ENCODE measurements at places on chromosomes 1 and 21. TPM values are rescaled to one million over a fixed set of nuclear protein-coding genes. Genes with fewer than 3 reads are reported as not detected.

The PBX1 gene
- polyA plus RNA-seq, result not detected

The TRIM46 gene
- not detected for polyA plus RNA-seq

DNA sequence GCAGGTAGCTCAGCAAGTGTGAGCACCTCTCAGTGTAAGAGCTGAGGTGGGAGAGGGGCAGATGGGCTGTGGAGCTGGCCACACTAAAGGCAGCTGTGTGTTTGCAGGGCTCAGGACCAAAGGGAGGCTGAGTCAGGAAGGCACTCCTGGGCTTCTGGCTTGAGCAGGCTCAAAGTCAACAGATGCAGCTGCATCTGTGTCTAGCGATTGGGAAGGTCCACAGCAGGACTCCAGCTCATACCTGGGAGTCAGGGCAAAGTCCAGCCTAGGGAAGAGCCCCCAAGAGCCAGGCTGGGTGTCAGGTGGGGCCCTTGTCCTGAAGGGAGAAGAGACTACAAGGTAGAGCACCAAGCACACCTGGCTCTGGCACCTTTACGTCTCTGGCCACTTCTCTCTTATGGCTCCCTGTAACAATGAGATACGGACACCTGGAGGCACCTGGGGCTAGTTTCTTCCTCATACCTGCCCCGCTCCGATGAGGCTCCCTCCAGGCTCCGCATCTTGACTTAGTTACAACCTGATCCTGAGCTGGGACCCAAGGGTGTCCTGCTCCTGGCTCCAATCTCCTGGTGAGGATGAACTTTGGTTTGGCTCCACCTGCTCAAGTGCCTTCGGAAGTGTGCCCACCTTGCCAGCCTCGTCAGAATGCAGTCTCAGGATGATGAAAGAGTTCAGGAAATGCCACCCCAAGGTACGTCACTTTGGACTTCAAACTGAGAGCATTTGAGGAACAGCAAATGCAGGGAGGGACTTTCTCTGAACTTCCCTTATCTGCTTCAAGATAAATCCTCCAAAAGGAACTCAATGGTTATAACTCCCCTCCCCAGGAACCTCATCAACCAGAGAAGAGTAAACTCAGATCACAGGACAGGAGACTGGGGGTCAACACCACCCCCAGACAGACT, 21.5 kb upstream of the SLC2A1 start:
- peaks cover 15% of the 10 kb centered on the region for H3K4me1 ChIP-seq
- H3K27me3 ChIP-seq, result no peaks in the 10 kb centered on the region
- no peaks in the 10 kb centered on the region for H3K36me3 ChIP-seq
- no peak overlapping the region for H3K4me3 ChIP-seq
- H3K27ac ChIP-seq, result no peak overlapping the region

GRCh38 chr21:34126269-34126668, 52.9 kb downstream of the MRPS6 start:
- no peaks in the 10 kb centered on the region for H3K4me1 ChIP-seq
- no peaks in the 10 kb centered on the region for H3K27me3 ChIP-seq
- H3K36me3 ChIP-seq, result peaks cover 52% of the 10 kb centered on the region
- no peak overlapping the region for H3K4me3 ChIP-seq

All from CD14-positive monocyte (primary cell).